ENCODE measurements at places on chromosomes 2 and 18.

GRCh38 chr2:118095610-118096009 lies 7.3 kb downstream of the INSIG2 start:
- DNase-seq = no peak

DNA sequence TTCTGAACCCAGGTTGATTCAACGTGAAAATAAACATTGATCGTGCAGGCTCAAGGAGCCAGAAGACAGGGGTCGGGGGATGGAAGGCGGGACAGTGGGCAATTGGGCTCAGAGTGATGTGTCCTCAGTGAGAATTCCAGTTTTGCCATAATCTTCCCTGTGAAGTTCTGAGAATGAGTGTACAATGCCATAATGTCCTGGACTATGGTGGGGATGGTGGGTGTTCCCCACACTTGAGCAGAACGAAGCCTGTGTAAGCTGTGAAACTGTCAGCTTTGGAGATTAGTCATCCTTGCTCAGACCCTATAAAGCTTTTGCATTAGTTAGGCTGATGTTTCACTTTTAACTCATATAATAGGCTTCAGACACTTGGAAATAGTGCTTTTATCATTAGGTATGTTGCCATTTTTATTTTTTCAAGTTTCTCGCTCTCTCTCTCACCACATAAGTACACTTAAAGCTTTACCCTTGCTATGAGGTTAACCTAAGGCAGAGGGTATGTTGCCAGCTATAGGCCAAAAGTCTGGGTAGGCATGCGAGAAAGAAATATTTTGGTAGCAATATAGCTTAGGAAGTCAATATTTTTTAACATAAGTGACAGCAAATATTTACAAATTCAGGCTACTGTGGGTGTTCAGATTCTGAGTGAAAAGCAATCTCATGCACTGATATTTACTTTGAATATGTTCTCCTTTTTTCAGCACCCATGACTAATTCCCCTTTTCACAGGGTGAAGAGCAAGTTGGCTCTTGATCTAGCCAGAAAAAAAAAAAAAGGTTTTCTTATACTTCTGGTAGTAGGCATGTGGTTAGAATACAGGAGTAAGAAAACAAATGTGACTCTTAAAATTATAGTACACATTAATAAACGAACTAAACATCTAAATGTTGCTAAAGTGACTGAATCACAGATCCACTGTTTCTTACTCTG lies 47.2 kb downstream of the CDC42EP3 start:
- no peak for DNase-seq

GRCh38 chr2:70442301-70443077 lies 111.1 kb downstream of the TGFA start:
- DNase-seq = no peak

GRCh38 chr18:32439802-32440201 lies 30.9 kb downstream of the GAREM1 start:
- DNase-seq = peak; percentile 7

- DNase-seq = no peak
Observed at GRCh38 chr2:205975082-205975949, 110.7 kb downstream of the INO80D start.

- no peak for DNase-seq
Observed at GRCh38 chr18:13643261-13643751, 83.1 kb downstream of the FAM210A start.

DNA sequence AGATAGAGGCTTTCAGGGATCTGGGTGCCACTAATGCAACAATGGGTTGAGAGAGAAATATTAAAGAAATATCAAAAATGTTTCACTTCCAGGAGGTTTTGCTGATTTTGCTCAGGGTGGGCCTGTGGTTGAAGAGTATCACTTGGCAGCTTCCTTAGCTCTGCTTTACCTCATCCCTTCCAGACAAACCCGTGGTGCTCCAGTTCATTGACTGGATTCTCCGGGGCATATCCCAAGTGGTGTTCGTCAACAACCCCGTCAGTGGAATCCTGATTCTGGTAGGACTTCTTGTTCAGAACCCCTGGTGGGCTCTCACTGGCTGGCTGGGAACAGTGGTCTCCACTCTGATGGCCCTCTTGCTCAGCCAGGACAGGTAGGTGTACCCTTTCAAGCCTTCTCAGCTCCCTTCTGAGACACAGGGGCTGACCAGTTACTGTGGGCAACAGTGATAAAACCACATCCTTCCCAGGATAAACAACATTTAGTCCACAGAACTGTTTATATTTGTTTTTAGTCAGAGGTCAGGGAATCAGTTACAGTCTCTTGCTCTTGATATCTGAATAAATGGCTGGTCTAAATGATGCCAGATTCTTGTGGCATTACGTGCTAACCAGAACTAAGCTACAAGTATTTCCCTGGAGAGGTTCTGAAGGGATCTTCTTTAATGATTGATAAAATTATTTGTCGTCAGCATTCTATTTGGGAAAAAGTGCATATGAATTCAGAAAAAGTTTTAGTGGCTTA lies 7.0 kb downstream of the SLC14A1 start:
- DNase-seq = no peak

DNA sequence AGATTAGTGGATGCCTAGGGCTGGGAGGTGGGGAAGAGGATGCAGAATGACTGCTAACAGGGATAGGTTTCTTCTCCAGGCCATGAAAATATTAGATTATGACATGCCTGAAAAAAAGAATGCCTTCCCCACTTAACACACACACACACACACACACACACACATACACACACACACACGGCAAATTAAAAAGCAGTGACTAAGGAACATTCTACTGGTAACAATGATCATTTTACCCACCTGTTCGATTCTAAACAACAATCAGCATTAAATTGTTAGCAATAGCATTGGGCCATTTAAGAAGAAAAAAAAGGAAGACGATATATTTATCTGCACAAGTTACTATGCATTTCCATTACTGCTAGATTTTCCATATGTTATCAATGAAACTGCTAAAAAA lies 10.8 kb downstream of the CACNB4 start:
- no peak for DNase-seq

- no peak for DNase-seq
Observed at GRCh38 chr2:47767497-47767844, 15.5 kb upstream of the MSH6 start.
